H9 (cell line): ENCODE measurements at places on chromosomes 5 and 9.

DNA sequence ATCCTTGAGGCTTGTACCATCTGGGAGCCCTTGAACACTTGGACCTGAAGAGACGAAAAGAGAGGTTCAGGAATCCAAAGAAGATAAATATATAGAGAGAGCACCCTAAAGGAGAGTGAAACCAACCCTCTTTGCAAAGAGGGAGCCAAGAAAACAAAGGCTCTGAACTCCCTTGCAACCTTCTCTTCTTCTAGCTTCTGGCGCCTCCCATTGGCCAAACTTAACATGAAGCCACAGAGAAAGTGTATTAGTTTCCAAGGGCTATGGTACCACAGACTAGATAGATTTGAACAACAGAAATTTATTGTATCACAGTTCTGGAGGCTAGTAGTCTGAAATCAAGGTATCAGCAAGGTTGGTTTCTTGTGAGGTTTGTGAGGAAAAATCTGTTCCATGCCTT, 175.1 kb downstream of the HCN1 start:
- no peak overlapping the region for H3K27ac ChIP-seq
- H3K4me1 ChIP-seq, result no peaks in the 10 kb centered on the region
- peak; percentile 52 for DNase-seq
- H3K36me3 ChIP-seq, result no peaks in the 10 kb centered on the region
- H3K4me3 ChIP-seq, result no peak overlapping the region

- DNase-seq, result no peak
- H3K27me3 ChIP-seq, result no peaks in the 10 kb centered on the region
- H3K4me3 ChIP-seq, result no peak overlapping the region
- no peak overlapping the region for H3K27ac ChIP-seq
- H3K4me1 ChIP-seq, result peaks cover 2% of the 10 kb centered on the region; the same call in 1 of the 2 replicates
Observed at GRCh38 chr5:180297587-180298282, 5.9 kb upstream of the MAPK9 start.

DNA sequence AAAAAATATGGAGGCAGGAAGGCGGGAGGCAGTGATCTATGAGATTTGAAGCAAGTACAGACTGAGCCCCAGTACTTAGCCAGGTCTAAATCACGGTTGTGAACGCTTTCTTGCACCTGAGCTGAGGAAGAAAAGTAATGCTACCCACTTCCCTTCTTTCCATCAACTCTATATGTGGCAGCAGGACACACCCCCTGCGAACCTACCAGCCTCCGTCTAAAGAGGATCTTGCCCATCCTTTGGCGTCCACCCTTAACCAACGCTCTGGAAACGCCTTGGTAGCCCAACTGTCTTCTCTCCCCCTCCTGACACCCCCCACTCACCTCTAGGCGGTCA, 545 bp downstream of the HMGCS1 start:
- no peaks in the 10 kb centered on the region for H3K27me3 ChIP-seq
- DNase-seq, result no peak
- peak overlapping the region; percentile 17 for H3K27ac ChIP-seq
- peak overlapping the region; percentile 100 for H3K4me3 ChIP-seq

GRCh38 chr9:111832449-111832848, 37.7 kb upstream of the SHOC1 start:
- no peak overlapping the region for H3K27ac ChIP-seq
- no peak for DNase-seq
- H3K4me1 ChIP-seq, result no peaks in the 10 kb centered on the region
- no peak overlapping the region for H3K4me3 ChIP-seq
- no peaks in the 10 kb centered on the region for H3K27me3 ChIP-seq

- H3K4me3 ChIP-seq, result no peak overlapping the region
- DNase-seq, result no peak
- peaks cover 18% of the 10 kb centered on the region; the same call in 1 of the 2 replicates for H3K4me1 ChIP-seq
- H3K27ac ChIP-seq, result no peak overlapping the region
Observed at GRCh38 chr5:132459983-132460838, 30.4 kb downstream of the IRF1 start.

- H3K27ac ChIP-seq, result no peak overlapping the region
- DNase-seq, result peak; percentile 46
- H3K27me3 ChIP-seq, result no peaks in the 10 kb centered on the region
- H3K36me3 ChIP-seq, result peaks cover 3% of the 10 kb centered on the region; the same call in 2 of the 3 replicates
Observed at GRCh38 chr5:151719228-151720000, 32.7 kb upstream of the SPARC start.

DNA sequence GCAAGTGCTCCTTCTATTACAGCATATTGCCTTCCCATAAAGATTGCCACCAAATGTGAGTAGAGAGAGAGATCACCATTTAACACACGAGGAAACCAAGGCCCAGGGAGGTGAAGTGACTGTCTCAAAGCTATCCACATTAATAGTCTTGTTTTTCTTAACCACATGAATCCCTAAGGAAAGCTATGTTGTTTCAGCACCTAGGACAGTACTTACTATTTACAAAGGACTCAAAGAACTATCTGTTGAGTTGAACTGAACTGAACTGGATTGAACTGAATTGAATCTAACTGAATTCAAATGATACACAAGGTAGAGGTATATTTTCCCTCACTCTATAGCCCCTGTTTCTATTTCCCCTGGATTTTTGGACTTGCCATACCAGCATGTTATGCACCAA, 430.4 kb downstream of the CAAP1 start:
- no peaks in the 10 kb centered on the region for H3K4me1 ChIP-seq
- H3K4me3 ChIP-seq, result no peak overlapping the region
- no peak for DNase-seq
- no peaks in the 10 kb centered on the region for H3K27me3 ChIP-seq

GRCh38 chr5:172370237-172370640, 84.1 kb downstream of the SH3PXD2B start:
- H3K4me1 ChIP-seq, result no peaks in the 10 kb centered on the region
- no peaks in the 10 kb centered on the region for H3K27me3 ChIP-seq
- no peak for DNase-seq
- peaks cover 66% of the 10 kb centered on the region for H3K36me3 ChIP-seq
- no peak overlapping the region for H3K4me3 ChIP-seq

DNA sequence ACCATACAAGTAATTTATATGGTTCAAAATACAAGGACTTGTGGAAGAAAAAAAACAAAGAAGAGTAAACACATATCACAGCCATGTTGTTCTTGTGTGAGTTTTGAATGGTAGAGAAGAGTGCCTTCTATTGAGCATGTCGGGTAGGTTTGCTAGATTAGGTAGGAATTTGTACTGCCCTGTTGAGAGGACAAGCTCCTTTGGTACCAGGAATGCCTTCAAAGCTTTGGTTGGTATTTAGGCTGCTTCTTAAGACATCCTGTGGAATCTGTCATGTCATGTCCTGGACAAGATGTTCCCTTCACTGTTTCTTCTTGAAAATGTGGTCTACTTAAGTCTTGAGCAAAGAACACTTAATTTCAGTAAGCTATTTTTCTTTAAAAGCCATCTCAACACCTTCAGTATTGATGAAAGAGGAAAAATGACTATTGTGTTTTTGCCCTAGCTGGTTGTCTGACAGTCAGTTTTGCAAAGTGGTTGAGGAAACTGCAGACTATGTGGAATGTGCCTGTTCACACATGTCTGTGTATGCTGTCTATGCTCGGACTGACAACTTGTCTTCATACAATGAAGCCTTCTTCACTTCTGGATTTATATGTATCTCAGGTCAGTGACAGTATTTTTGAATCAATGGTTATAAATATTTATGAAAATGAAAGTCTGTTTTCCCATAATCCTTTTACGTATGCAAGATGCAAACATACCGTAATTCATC, 296.9 kb downstream of the ADGRV1 start:
- DNase-seq, result no peak
- H3K4me3 ChIP-seq, result no peak overlapping the region
- no peaks in the 10 kb centered on the region for H3K4me1 ChIP-seq
- no peak overlapping the region for H3K27ac ChIP-seq

DNA sequence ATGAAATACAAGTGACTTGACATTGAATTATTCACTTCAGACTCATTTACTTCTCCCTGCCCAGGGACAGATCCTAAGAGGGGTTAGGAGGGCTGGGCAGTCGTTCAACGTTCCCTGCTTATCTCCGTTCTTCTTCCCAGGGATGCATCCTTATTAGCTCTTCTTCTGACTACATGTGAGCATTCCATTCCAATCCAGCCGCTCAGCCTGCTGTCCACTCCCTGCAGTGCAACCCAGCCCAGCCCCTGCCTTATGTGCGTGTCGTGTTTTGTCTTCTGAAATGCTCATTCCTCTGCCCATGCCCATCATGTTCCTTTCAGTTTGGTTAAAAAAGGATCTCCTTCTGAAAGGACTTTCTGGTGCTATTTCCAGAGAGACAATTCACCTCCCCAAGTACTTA, 64.7 kb upstream of the PALM2AKAP2 start:
- H3K36me3 ChIP-seq, result no peaks in the 10 kb centered on the region
- DNase-seq, result no peak
- no peak overlapping the region for H3K4me3 ChIP-seq
- H3K4me1 ChIP-seq, result no peaks in the 10 kb centered on the region
- H3K27ac ChIP-seq, result no peak overlapping the region
- no peaks in the 10 kb centered on the region for H3K27me3 ChIP-seq

GRCh38 chr9:35790385-35791296, 750 bp upstream of the NPR2 start:
- no peak overlapping the region for H3K27ac ChIP-seq
- peak; percentile 75 for DNase-seq
- H3K4me3 ChIP-seq, result peak overlapping the region; percentile 77
- H3K36me3 ChIP-seq, result peaks cover 11% of the 10 kb centered on the region

DNA sequence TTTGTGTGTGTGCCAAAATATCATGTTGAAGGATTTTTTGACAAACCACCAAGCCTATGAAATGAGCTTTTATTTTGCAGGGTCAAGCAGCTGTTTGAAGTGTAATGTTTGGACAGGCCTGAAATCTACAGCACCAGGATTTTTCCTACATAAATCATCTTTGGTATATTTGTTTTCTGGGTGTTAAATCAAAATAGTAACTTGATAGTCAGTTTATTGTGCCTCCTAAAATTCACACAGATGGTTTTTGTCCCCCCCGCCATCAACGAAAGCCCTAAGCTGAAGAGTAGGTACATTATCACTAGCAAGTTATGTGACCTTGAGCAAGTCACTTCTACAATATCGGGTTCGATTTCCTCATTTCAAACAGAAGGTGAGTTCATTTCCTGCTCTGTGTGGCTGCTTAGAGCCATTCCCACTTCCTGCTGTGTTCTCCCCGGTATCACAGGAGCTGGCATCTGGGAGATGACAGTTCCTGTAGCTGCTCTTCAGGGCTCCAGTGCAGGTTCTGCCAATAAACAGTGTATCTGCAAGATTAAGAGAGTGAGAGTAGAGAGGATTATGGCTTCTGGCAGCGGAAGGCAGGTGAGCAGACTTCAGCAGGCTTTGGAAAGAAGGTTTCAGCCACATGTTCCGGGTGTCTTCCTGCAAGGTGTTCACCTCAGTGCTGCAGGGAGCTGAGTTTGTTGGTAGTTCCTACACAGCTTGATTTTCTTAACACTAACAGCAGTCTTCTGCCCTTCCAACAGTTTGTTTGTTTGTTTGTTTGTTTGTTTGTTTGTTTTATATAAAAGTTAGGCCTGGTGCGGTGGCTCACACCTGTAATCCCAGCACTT, 48.4 kb upstream of the GNE start:
- H3K4me1 ChIP-seq, result no peaks in the 10 kb centered on the region
- no peak overlapping the region for H3K27ac ChIP-seq
- no peaks in the 10 kb centered on the region for H3K27me3 ChIP-seq
- no peaks in the 10 kb centered on the region for H3K36me3 ChIP-seq
- DNase-seq, result no peak

GRCh38 chr9:96618209-96619123, 1.2 kb downstream of the CDC14B start:
- peak overlapping the region; percentile 70 for H3K4me3 ChIP-seq
- H3K27ac ChIP-seq, result no peak overlapping the region
- peaks cover 3% of the 10 kb centered on the region; the same call in 1 of the 2 replicates for H3K4me1 ChIP-seq
- H3K27me3 ChIP-seq, result peaks cover 3% of the 10 kb centered on the region; the same call in 1 of the 2 replicates

- H3K27me3 ChIP-seq, result no peaks in the 10 kb centered on the region
- no peak overlapping the region for H3K27ac ChIP-seq
- no peaks in the 10 kb centered on the region; the same call in 1 of the 3 replicates for H3K36me3 ChIP-seq
- DNase-seq, result no peak
Observed at GRCh38 chr5:33161421-33161820, 279.3 kb upstream of the TARS1 start.

GRCh38 chr5:123099514-123100151, 10.6 kb downstream of the PRDM6 start:
- peak overlapping the region; percentile 43 for H3K4me3 ChIP-seq
- H3K27me3 ChIP-seq, result peaks cover 59% of the 10 kb centered on the region
- peak; percentile 78 for DNase-seq
- no peaks in the 10 kb centered on the region for H3K4me1 ChIP-seq

GRCh38 chr9:125960626-125961025, 213.5 kb downstream of the PBX3 start:
- H3K36me3 ChIP-seq, result peaks cover 6% of the 10 kb centered on the region; the same call in 2 of the 3 replicates
- H3K27me3 ChIP-seq, result no peaks in the 10 kb centered on the region
- no peak overlapping the region for H3K27ac ChIP-seq
- no peak for DNase-seq
- no peak overlapping the region for H3K4me3 ChIP-seq
- H3K4me1 ChIP-seq, result no peaks in the 10 kb centered on the region; the same call in 1 of the 2 replicates

DNA sequence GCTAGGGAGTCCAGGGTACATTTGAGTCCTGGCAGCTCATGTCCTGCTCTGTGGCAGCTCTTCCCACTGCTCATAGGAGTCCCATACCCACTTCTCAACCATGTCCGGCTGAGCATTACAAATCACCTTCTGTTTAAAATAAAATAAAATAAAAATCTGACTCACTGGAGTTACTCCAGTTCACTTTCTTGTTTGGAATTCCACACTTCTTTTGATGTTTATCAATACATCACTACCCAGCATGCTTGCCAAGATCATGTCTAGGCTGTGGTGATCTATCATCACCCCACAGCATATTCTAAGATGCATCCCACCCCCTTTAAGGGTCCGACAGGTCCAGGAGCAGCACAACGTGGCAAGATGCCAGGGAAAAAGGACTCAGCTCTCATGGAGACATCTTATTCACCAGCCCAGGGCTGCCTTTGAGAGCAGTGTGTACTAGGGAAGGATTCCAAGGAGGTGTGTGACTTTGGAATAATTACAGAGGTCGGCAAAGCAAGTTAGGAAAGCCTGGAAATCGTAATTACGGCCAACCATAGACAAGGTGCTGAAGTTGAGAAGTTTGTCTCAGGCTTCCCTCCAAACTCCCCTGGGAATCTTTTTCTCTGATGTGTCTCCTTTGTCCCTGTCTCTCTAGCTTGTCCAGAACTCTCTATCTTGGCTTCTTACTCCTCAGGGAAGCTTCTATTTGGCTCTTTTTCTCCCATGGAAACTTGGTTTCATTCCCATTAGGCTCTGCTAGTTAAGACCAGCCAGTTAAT, 111.4 kb upstream of the SLC1A3 start:
- H3K27me3 ChIP-seq, result no peaks in the 10 kb centered on the region

- H3K36me3 ChIP-seq, result no peaks in the 10 kb centered on the region; the same call in 2 of the 3 replicates
- no peaks in the 10 kb centered on the region for H3K4me1 ChIP-seq
- no peak overlapping the region for H3K27ac ChIP-seq
Observed at GRCh38 chr9:124202447-124202971, 55.2 kb upstream of the NEK6 start.

GRCh38 chr5:152462021-152462721, 57.1 kb upstream of the NMUR2 start:
- H3K4me1 ChIP-seq, result no peaks in the 10 kb centered on the region
- H3K36me3 ChIP-seq, result no peaks in the 10 kb centered on the region
- H3K4me3 ChIP-seq, result no peak overlapping the region
- no peak for DNase-seq
